Fibroblast of lung (primary cell): ENCODE measurements at places on chromosomes 7 and 10. TPM values are rescaled to one million over a fixed set of nuclear protein-coding genes. Genes with fewer than 3 reads are reported as not detected.

TMEM139 gene
- total RNA-seq: under 0.01 TPM in 1 of 2 replicates, not detected in the other

DNA sequence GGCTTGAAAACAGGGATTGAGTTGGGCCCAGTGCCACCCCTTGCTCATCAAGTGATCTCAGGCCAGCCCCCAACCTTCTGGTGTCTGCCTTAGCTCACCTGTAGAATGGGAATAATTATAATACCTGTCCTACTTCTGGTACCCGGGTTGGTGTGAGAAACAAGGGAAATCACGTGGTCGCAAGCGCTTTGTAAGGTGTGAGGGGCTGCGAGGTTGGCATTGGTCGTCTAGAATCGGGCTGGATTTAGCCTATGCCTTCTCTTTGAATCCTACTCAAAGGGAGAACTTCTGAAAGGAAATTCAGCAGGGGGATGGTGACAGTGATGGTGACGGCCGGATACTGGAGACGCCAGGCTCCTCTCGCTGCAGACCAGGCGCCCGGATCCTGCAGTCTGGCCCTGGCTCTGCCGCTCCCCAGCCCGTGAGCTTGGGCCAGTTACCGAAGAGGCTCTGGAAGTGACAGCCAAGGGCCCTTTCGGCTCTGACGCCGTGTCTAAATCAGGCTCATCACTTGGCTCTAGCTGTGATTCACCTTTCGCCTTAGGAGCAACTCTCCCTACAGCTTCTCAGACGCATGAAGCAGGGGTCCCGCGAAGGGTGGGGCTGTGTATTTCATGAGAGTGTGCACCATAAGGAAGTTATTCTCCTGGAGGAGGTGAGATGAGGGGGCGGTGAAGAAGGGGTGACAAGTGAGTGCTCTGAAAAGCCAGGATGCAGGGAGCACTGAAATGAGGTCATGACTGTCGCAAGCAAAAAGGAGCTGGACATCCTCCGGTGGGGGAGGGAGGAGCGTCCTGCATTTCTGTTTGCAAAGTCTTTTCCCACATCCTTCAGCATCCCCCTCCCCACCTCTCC is 4.0 kb upstream of the CREB5 start:
- DNase-seq: no peak

- no peak for DNase-seq
Observed at GRCh38 chr7:132113536-132114371, 462.5 kb downstream of the PLXNA4 start.

UMAD1 gene
- total RNA-seq: 9.8 and 12.4 TPM in 2 replicates

- peak; percentile 50 for DNase-seq
Observed at GRCh38 chr7:28298870-28299518, 113.3 kb upstream of the CREB5 start.

HMX3 gene
- total RNA-seq: not detected in 2 replicates

GRCh38 chr10:124993736-124994451 is 52.0 kb downstream of the ZRANB1 start:
- no peak for DNase-seq

DNA sequence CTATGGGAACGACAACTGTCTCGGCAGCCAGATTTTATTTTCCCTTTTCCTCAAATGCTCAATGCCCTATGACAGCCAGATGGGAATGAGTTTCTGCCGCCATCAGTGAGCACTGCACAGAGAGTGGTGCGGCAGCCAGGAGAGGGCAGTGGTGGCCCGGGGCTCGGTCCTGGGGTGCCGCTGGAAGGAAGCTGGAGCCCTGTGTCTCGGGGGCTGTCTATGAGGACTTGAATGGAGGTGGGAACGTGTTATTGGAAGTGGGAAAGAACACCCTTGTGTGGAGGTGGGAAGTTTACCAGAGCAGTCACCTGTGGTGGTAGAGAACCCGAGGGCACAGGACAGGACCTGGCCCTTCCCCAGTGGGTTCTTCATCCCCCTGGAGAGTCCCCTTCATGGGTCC is 35.8 kb downstream of the JAKMIP3 start:
- DNase-seq: no peak

ATOH7 gene
- total RNA-seq: under 0.01 TPM in 1 of 2 replicates, not detected in the other

TMEM196 gene
- total RNA-seq: not detected in 2 replicates

- DNase-seq: no peak
Observed at GRCh38 chr7:105084581-105084980, 70.6 kb downstream of the KMT2E start.

DNA sequence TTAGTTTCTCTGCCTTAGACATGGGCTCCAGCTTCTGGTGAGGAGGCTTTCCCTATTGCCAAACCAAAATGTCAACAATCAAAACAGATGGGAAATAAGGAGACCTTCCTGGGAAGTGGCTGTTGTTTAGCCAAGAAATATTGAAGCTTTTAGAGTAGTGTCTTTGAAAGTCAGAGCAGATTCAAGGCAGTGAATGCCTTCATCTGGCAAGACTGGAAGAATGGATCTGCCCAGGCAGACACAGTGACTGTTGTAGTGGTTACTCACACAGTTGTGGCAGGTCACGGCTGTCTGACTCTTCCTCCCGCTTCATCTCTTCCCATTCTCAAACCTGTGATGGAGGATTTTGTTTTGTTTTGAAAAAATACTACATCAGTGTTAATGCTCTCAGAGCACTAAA is 154.1 kb upstream of the ADO start:
- peak; percentile 26 for DNase-seq

ITIH5 gene
- total RNA-seq: 12.4 and 49.3 TPM in 2 replicates

AKR1C2 gene
- total RNA-seq: 10.6 and 13.4 TPM in 2 replicates

DNA sequence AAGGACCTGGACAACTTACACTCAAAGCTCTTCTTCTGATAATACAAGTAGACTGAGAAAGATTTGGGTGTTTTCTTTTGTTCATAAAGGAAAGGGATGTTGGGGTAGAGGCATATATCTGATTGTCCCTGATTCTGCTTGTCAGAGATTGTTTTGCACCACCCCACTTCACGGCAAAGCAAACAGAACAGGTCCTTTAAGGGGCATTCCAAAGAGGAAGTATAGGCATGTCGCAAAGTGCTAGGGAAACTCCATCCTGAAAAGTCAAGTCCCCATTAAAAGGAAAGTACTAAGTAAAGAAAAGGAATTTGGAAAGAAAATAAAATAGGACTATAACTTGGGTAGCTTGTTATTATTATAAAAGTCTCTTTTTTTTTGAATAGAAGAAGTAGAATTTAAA is 233.0 kb downstream of the DNAJB9 start:
- no peak for DNase-seq

DNA sequence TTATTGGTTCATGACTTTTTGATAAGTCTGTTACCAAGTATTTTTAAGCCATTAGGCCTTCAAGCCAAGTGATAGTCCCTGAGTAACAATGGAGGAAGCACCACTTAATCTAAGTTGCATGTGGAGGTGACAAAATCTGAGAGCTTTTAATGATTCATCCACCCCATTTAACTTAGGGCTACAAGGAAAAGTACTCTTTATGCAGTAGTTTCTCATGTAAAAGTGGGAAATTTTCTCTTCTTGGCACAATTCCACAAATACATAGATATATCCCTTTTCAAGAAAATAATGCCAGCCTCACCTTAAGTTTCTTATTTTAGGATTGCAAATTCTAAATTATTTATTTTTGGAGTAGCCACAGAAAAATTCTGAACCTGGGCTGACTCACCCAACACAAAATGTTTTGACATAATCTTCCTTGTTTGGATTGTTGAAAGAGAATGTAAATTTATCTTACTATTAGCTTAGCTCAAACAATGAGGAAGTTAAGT is 85.7 kb downstream of the SUGCT start:
- peak; percentile 35 for DNase-seq

GRCh38 chr10:31215052-31215451 is 104.0 kb upstream of the ZEB1 start:
- no peak for DNase-seq

DNA sequence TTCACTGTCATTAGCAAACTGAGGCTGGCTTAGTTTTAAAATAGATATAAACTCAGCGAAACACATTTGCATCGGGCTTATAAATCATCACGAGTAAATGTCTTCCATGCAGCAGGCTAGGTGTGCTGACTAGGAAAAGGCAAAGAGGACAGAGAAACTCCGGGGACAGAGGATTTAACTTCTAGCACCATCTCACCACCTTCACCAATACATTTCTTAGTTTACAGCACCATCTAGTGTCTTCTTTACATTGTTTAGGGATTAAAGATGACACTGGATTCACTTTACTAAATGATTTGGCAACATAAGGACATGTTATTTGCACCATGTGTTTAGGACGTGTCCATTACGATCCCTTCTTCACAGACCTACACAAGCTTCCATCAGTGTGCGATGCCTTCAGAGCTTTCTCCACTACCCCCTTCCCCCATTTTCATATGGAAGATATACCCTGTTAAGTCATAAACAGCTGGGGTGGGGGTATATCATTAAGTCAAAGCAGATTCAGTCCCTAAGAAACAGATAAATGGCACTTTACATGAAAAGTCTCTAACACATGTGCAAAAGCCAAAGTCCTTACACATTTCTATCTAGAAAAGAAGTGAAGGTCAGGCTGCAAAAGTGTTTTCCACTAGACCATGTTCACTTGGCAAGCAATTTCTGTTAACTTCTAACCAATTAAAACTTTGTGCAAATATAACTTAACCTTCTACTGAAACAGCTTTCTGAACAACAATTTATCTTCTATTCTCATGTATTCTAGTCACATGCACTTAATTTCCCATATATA is 103.3 kb downstream of the GRB10 start:
- DNase-seq: peak; percentile 72

GRCh38 chr7:66198956-66199355 is 6.2 kb upstream of the TPST1 start:
- DNase-seq: no peak

GRCh38 chr7:94579470-94579869 is 69.9 kb downstream of the CASD1 start:
- no peak for DNase-seq

DNA sequence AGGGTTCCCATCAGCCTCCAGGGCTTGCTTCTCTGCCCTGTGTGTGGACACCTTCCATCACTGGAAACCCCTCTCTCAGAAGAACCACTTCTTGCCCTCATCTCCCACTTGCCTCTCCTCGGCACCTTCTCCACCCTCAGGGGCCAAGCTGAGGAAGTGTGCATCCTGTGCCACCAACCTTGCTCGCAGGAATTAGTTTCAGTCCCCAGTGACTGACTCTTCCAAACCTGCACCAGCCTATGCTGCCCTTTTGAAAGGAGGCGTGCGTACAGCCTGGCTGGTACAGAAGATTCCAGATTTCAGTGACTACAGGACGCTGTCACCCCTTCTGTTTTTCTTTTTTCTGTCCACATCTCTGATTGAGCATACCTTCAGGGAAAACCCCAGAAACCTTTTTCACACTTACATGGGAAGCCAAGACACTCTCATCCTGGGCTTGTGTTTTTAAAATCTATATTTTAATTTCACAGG is 67.1 kb downstream of the IKZF1 start:
- no peak for DNase-seq

DNA sequence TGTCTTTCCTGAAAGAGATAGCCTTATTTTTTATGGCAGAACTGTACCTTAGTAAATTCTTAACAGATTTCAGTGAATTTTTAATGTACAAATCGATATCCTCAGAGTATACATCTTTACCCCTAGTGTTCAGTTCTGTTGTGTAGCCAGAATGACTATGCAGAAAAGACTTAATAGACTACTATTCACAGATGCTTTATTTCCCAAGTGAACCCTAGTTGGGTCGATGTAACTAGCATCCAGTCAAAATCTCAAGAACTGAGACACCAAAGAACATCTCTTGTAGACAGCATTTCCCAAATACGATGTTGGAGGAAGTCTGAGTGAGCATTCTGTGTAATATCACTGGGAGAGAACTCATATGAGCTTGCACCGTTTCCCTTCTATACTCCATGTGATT is 1.5 kb downstream of the AKR1C3 start:
- no peak for DNase-seq

- peak; percentile 56 for DNase-seq
Observed at GRCh38 chr7:137850972-137851945, 4.5 kb upstream of the DGKI start.

DNA sequence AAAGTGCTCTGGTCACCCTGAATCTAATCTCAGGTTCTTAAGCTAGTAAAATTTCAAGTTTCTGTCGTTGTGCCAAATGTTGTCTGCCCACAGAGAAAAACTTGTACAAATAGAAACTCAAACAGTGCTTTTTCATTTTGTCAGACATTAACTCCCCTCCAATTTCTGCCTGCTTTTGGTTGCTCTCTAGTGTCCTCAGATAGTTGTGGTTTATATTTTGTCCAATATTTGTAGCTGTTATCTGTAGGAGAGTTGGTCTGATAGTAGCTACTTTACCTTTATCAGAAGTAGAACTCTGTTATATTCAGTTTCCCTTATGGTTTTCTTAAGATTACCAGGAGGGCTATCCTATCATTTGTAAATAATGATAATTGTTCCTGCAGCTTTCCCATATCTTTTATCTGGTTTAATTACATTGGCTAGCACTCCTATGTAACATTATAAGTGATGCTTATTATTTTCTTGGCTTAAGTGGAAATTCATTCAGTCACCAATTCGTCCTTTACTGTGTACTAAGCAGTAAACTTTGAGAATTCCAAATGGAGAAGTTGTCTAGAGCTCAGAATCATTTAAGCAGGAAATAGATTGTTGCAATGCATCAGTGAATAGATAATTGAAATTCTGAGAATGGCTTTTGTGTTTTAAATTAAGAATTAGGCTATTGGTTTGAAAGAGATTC is 91.0 kb downstream of the ANKIB1 start:
- peak; percentile 23 for DNase-seq

- peak; percentile 82 for DNase-seq
Observed at GRCh38 chr10:36676756-36677430, 448.5 kb upstream of the ANKRD30A start.

GRID1 gene
- 0.33 and 0.51 TPM in 2 replicates for total RNA-seq

DNA sequence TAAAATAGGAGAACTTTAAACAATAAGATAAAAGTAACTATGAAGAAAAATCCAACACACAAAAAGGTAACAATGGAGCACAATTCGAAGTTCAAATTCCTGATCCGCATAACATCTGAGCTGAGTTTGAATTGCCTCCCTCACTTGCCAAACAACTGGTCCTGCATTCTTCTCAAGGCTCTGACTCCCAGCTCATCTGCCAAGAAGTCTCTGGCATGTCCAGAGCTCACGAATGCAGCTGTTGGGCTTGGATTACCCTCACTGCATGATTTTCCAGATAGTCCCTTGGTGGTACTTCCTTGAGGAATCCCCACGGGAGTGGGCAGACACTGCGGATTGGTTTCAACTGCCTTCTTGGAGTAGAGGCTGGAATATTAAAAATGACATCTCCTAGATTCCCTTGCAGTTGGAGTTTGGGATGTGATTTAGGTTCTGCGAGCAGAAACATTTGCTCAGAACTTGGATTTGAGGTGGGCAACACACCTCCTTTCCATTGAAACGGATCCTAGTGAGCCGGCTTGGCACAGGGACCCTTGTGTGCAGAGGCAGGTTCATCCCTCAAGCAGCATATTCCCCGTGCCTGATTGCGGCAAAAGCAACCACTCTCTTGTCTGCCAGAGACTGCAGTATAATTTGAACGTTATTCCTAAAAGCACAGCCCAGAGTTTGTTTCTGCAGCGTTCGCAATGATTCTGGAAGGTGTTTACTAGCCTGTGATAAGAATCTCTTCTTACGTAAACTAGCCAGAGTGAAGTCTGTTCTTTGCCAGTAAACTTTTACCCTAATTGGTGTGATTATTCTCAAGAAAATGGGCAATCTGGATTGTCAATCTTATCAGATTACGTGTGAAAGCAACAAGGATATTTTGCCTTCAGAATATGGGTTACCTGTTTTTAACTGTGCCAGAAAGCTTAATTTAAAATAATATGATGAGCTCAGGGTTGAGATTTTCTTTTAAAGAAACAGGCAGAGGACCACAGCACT is 23.4 kb upstream of the PRKCQ start:
- no peak for DNase-seq

ZDHHC6 gene
- 28.0 and 29.9 TPM in 2 replicates for total RNA-seq

CYP2W1 gene
- total RNA-seq: not detected in 2 replicates

TCAF2 gene
- 1.3 and 1.5 TPM in 2 replicates for total RNA-seq

VGF gene
- total RNA-seq: 0.26 and 0.66 TPM in 2 replicates

CTNNA3 gene
- under 0.01 TPM in 1 of 2 replicates, not detected in the other for total RNA-seq
